Activated CD4-positive, alpha-beta T cell treated with anti-CD3 and anti-CD28 coated beads for 36 hours (primary cell): ENCODE measurements at places on chromosomes 13 and 19. TPM values are rescaled to one million over a fixed set of nuclear protein-coding genes. Genes with fewer than 3 reads are reported as not detected.

- H3K27ac ChIP-seq = no peak overlapping the region
- H3K4me1 ChIP-seq = peaks cover 10% of the 10 kb centered on the region
- DNase-seq = no peak
- no peak overlapping the region for H3K4me3 ChIP-seq
- H3K27me3 ChIP-seq = no peaks in the 10 kb centered on the region
- H3K36me3 ChIP-seq = no peaks in the 10 kb centered on the region
Observed at GRCh38 chr13:100470866-100471505, 117.6 kb downstream of the GGACT start.

DNA sequence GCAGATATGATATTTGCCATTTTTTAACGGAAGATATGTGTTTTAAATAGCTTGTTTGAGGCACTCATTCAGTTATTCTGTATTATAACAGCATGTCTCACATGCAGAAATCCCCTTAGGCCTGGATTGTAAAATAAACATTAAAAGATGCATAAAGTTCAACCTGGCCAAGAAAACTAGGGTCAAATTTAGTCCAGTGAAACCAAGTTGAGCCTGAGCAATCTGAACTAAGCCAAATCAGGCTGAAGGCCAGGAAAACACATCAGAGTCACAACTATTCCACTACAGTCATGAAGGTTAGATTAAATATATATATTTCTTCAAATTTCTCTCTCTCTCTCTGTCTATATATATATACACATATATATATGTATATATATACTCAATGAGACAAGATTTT lies 504.8 kb downstream of the SLITRK1 start:
- DNase-seq = no peak
- no peaks in the 10 kb centered on the region for H3K27me3 ChIP-seq
- H3K27ac ChIP-seq = no peak overlapping the region
- H3K4me1 ChIP-seq = no peaks in the 10 kb centered on the region

DNA sequence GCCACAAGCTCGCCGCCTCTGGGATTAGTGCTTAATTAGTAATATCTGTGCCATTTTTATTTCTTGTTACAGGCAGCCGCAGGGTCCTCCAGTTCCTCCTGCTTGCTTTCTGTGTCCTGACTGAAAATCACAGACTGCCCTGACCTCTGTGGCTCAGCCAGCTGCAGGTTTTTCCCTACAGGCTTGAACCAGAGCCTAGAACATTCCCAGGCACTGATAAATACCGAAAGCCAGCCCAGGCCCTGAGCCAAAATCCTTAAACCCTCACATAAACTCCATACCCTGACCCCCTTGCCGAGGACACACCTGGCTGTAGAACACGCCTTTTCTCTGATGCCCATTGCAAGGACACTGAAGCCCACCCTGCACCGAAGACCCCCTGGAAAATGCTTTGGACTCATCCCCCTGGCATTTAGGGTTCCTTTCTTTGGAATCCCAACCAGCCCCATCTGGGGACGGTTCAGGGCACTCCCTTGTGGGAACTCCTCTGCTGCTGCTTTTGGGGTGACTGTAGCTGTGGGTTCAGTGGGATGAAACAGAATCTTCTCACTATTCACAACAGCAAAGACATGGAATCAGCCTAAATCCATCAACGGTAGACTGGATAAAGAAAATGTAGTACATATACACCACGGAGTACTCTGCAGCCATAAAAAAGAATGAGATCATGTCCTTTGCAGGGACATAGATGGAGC lies 15.5 kb downstream of the DPP9 start:
- no peak for DNase-seq
- H3K27ac ChIP-seq = no peak overlapping the region
- no peaks in the 10 kb centered on the region for H3K27me3 ChIP-seq
- H3K4me1 ChIP-seq = peaks cover 7% of the 10 kb centered on the region
- H3K4me3 ChIP-seq = no peak overlapping the region

The NKPD1 gene
- 0.09 TPM for total RNA-seq
